ENCODE measurements at places on chromosomes 5 and 9.

DNA sequence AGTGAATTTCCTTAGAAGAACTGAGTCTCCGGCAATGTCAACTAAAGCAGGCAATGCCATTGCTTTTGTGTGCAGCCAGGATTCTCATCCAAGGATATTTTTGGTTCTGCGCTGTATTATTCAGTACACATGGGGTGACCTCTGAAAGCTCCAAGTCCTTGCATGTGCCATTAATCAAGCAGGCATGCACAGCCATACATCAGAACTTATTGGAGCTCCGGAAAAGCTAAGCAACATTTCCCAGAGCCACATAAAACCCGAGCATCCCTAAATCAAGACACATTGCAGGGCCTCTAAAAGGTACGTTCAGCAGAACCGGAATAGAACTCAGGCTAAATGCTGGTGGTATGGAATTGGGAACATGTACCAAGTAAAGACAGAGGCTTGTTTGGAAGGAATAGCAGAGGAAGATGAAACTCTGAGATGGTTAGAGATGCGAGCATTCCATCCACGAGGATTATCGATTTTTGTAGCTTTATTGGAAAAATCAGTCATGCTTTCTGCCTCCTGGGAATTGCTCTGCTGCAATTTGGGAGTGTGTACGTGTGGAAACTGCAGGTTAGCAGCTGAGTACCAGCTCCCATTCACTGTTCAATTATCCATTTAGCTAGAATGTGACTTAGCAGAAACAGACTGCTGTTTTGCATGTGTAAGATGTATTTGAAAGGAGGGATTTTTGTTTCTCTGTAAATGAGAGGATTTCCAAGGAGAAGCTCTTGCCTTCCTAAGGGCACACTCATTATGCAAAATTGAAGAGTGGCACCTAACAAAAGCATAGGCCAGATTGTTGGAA lies 143.7 kb upstream of the WWC1 start:
- no peak for DNase-seq

DNA sequence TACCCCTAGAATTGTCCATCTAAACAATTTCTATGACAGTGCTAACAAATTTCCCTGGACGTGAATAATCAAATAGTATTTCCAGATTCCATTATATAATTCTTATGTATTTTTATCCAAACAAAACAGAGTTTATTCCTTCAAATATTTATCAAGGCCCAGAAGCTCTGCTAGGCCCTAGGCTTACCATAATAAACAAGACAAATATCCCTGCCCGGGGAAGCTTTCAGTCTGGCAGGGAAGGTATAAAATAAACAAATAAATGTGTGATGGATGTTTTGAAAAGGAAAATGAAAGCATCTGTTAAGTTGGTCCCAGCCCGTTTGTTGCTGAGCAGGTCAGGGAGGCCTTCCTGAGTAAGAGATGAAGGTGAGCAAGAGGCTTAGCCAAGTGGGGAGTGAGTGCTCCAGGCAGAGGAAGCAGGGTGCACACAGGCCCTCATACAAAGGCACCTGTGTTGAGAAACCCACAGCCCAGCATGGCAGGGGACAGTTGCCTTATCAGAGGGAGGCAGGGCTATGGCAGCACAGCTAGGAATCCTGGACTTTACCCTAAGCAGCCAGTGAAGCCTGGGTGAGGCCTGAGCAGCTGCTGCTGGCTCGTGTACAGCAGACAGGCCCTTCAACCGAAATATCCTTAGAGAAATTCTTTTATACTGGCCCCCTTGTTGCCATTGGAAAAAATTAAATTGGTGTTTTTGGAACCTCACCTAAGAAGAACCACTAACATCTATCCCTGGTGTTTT lies 7.7 kb upstream of the SLC35D2 start:
- DNase-seq = no peak

- DNase-seq = no peak
These were observed 18.5 kb upstream of the GLIS3 start for GRCh38 chr9:4318326-4318725.

DNA sequence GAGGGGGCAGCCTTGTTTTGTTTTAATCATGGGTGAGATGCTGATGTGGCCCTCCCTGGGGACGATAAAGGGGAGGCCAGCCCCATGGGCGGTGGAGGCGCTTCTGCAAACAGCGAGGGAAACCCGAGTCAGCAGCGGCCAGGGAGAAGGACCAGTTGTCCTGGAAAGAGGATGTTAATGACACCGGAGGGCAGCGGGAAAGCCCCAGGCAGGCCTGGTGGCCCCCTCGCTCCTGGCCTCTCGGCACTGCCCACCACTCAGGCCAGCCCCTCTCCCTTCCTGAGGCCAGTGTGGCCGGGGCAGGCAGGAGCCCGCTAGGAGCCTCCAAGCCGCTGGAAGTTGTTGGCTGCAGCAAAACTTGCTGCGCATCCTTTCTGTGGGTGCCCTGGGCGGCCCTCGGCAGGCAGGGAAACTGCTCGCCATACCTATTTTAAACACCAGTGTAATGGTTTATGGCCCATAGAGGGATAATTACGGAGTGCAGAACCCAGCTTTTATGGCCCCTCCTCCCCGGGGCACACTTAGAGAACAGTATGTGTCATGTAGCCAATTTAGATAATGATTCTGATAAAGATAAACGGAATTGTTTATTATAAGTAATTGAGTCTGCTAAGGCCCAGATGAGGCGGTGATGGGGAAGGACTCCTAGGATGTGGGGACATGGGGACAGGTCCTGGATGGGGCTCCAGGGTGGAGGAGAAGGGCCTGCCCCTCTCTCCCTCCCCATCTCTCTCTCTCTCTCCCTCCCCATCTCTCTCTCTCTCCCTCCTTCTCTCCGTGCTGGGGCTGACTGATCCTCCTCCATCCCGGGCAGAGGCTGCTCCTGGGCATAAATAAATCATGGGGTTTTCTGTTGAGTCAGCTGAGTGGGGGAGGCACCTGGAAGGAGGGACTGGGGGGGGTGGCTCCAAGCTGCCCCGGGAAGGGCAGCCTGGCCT lies 36.9 kb downstream of the LMX1B start:
- DNase-seq = no peak

GRCh38 chr9:104783588-104783987 lies 19.7 kb downstream of the NIPSNAP3B start:
- no peak for DNase-seq
